ENCODE measurements at places on chromosomes 12 and 14.

GRCh38 chr12:85530456-85530855 lies 250.4 kb downstream of the ALX1 start:
- no peak for DNase-seq

- DNase-seq: no peak
These were observed 138.6 kb downstream of the NUBPL start for GRCh38 chr14:31699809-31700208.

DNA sequence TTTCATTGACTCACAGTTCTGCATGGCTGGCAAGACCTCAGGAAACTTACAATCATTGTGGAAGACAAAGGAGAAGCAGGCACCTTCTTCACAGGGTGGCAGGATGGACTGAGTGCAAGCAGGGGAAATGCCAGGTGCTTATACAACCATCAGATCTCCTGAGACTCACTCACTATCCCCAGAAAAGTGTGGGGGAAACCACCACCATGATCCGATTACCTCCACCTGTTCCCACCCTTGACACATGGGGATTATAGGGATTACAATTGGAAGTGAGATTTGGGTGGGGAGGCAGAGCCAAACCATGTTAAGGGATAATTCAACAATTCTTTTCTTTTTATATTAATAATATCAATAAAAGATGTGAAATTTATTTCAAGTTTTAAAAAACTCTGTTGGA lies 34.1 kb downstream of the CNTN1 start:
- no peak for DNase-seq

- DNase-seq: no peak
These were observed 17.4 kb downstream of the SDSL start for GRCh38 chr12:113439606-113440030.

DNA sequence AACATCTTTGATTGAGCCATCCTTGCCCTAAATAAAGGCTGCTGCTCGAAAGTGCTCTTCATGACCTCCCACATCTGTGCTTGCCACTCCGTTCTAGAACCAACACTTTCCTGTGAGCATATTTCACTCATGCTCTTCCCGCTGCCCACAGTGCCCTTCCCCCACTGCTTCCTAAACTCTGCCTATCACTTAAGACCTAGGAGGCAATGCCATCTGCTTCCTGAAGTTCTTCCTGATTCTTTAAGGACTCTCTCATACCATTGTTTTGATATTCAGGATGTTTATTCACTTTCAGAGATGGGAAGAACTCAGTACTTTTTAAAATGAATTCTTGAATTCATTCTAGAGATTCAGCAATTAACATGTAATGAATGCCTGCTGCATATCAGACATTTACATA lies 49.9 kb downstream of the ZFYVE21 start:
- DNase-seq: no peak

DNA sequence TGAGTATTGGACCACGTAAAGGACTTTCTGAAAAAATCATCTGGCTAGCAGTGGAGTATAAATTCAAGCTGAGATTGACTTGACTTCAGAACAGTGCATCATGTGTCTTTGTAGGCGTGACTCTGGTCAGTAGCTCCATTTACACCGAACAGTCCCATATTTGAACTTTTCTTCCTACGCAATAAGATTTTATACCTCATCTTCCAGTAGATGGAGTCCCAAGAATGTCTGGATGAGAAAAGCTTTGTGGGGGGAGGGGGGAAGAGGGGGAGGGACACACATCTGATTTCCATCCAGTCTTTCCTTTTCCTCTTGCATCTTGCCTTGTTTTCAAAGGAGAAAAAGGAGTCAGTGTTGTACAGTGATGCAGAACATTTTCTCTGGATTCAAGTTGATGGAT lies 241.0 kb downstream of the EMP1 start:
- no peak for DNase-seq

DNA sequence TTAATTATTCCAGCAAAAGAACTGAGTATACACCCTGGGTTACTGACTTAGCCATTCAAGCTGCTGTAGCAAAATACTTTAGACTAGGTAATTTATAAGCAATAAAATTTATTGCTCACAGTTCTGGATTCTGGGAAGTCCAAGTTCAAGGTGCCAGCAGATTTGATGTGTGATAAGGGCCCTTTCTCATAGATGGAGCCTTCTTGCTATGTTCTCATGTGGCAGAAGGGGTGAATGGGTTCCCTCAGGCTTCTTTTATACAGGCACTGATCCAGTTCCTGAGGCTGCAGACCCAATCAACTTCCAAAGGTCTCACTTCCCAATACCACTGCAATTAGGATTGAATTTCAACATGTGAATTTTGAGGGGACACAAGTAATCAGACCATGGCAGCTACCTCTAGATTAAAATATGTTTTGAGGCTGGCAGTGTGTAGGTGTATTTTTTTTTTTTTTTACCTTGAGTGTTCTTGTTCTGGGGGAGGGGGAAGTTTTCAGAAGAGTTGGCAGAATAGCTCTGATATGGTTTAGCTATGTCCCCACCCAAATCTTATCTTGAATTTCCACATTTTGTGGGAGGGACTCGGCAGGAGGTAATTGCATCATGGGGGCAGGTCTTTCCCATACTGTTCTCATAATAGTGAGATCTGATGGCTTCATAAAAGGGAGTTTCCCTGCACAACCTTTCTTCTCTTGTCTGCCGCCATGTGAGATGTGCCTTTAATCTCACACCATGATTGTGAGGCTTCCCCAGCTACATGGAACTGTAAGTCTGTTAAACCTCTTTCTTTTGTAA lies 178.2 kb downstream of the RASSF9 start:
- no peak for DNase-seq

DNA sequence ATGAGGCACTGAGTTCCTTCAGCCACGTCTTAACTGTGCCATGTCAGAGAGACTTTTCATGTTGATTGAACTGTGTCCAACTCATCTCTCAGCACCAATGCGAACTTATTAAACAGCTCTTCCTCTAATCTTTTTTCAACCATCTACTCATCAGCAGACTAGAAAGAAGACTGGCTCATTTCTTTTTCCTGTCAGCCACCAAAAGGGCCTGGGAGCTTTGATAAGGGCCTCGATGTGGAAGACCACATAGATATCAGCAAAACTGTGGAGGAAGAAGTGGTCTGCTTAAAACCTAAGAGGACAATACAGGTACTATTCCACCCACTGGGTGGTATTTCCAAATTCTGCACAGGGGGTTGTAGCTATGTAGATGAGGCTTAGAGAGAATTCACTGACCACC lies 3.6 kb upstream of the PLXNC1 start:
- DNase-seq: no peak

- no peak for DNase-seq
These were observed 183.8 kb downstream of the PAX9 start for GRCh38 chr14:36845356-36846012.

GRCh38 chr14:91305650-91306431 lies 61.3 kb upstream of the GPR68 start:
- no peak for DNase-seq

- no peak for DNase-seq
These were observed 56.9 kb downstream of the TESC start for GRCh38 chr12:117042171-117042842.

GRCh38 chr12:6336889-6337853 lies 4.7 kb downstream of the TNFRSF1A start:
- no peak for DNase-seq

DNA sequence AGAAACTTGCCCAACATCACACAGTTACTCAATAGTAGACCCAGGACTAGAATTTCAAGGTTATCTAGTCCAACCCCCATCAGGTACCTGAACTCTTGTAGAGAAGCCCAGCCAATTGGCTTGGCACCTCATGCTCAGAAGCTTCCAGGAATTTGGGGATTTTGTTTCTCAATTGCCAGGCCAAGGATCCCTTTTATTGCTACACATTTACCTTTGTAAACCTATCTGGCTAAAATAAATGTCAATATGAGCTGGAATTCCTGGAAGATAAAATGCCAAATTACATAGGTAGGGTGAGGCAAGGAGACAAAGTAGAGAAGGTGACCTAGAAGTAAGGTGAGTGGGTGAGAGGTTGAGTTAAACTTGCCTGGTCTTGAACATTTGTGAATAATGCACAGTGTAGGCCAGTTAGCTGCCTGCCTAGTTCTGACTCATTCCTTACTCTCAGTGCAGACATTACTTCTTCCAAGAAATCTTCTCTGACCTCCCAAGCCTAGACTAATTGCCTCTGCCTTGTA lies 36.3 kb downstream of the SDR9C7 start:
- DNase-seq: no peak

- no peak for DNase-seq
These were observed 75.7 kb downstream of the PITPNM2 start for GRCh38 chr12:123075087-123075645.

- no peak for DNase-seq
These were observed 113.3 kb downstream of the BCL11B start for GRCh38 chr14:99158646-99159165.

- no peak for DNase-seq
These were observed 66.9 kb downstream of the ITPK1 start for GRCh38 chr14:93048843-93049242.

- no peak for DNase-seq
These were observed 92.9 kb downstream of the PAWR start for GRCh38 chr12:79597910-79598309.

GRCh38 chr14:73758392-73759182 lies 44.4 kb upstream of the PNMA1 start:
- peak; percentile 23 for DNase-seq

GRCh38 chr14:34713681-34714319 lies 593 bp downstream of the CFL2 start:
- DNase-seq: no peak

GRCh38 chr12:71069311-71069710 lies 88.5 kb downstream of the TSPAN8 start:
- DNase-seq: no peak

DNA sequence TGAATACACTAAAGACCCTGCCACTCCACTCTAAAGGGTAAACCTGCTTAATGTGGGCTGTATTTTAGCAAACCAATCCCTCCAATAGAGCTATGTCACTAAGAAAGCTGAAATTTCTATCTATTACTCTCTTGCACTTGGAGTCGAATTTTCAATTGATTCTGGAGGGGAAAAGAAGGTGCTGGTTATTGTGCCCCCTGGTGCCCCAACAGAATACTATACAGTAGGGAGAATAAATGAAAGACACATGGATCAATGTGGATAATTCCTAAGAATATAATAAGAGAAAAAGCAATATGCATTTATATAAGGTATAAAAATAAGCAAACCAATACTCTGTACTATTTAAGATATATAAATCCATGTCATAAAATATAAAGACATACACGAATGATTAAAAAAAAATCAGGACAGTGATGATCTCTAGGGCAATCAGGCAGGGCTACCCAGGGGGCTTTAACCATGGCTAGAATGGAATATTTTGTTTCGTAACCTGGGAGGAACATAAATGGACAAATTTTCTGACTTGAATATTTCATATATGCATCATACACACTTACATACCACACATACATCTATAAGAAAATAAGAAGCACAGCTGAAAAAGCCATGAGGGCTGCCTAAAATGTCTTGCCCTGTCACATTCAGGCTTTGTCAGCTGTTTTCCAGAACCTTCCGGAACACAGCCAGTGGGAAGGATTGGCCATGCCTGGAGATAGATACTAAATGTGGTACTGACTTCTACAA lies 54.4 kb downstream of the EFCAB11 start:
- peak; percentile 4 for DNase-seq

DNA sequence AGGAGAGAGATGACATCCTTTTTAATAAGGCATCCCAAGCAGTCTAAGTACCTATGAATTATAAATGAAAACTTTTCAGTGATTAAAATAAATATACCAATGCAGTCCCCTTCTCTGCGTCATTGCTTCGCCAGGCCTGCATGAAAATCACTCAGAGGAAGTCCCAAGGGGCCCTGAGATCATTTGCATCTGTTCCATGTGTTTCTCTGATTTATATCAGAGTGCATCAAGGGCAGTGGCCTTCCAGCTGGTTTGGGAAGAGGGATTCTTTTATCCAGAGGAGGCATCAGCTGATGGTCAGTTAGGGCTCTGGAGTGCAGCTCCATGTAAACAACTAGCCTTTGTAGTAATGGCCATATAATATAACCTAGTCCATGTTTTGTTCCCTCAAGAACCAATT lies 210.1 kb downstream of the RGS6 start:
- no peak for DNase-seq

DNA sequence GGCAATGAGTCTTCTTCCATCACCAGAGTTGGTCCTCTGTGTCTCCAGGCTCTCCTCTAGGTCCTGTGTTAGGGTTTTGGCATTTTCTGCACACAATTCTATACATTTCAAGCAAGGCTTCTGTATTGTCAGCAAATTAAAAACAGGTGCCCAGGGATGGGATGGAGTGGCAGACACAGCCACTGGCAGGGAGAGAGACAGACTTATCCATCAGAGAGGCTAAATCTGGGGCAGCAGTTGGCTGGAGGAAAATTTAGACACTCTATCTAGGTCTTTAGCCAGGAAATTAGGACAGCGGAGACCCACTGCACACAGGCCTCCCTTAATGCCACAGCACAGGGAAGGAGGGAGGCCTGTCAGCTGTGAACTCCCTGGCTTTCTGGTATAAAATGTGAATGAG lies 20.2 kb downstream of the PLEKHD1 start:
- DNase-seq: no peak

GRCh38 chr14:102940729-102941362 lies 18.4 kb downstream of the AMN start:
- no peak for DNase-seq

GRCh38 chr14:55107766-55108554 lies 21.1 kb upstream of the LGALS3 start:
- DNase-seq: no peak

GRCh38 chr12:89892436-89892835 lies 183.8 kb upstream of the ATP2B1 start:
- no peak for DNase-seq

DNA sequence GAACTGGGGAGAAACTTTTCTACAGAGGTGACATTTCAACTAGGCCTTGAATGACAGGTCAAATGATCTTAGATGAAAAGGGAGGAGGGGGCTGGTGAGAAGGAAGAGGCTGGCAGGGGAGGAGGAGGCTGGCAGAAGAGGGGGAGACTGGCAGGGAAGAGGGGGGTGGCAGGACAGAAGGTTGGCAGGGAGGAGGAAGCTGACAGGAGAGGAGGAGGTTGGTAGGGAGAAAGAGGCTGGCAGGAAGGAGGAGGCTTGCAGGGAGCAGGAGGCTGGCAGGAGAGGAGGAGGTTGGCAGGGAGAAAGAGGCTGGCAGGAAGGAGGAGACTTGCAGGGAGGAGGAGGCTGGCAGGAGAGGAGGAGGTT lies 63.4 kb upstream of the PPP4R3A start:
- DNase-seq: no peak

DNA sequence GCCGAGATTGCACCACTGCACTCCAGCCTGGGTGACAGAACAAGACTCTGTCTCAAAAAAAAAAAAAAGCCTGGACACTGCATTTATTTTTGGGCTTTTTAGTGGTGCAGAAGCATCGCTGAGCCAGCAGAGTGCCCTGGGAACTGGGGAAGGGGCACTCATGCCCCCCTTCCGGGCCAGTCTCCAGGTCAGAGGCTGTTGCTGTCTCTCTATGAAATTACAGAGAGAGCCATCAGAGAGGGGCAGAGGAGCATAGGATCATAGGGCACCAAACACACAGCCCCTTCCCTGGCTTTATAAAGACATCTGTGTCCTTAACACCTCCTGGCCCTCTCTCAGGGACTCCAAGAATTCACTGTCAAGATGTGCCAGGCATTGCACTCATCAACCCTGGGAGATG lies 195.8 kb downstream of the CALM1 start:
- DNase-seq: no peak

GRCh38 chr14:95562892-95563685 lies 28.2 kb downstream of the GLRX5 start:
- DNase-seq: no peak

- DNase-seq: no peak
These were observed 78.6 kb downstream of the KCNK13 start for GRCh38 chr14:90140298-90140955.

GRCh38 chr12:109558374-109559199 lies 14.7 kb downstream of the MMAB start:
- no peak for DNase-seq

- DNase-seq: no peak
These were observed 547 bp downstream of the CNTN1 start for GRCh38 chr12:40692765-40693206.

Data from NCI-H1092 (cell line).